A172 (cell line): ENCODE measurements at places on chromosomes 4 and X. TPM values are rescaled to one million over a fixed set of nuclear protein-coding genes. Genes with fewer than 3 reads are reported as not detected.

The PROM1 gene
- 0.02 TPM in 1 of 2 replicates, not detected in the other for total RNA-seq

The F8A1 gene
- 13.2 and 13.3 TPM in 2 replicates for total RNA-seq

The DDX53 gene
- total RNA-seq = not detected in 2 replicates

The FOXR2 gene
- total RNA-seq = 0.07 TPM in 1 of 2 replicates, not detected in the other

The LEF1 gene
- total RNA-seq = 4.7 and 6.1 TPM in 2 replicates

The TRMT44 gene
- total RNA-seq = 8.4 and 10.0 TPM in 2 replicates

The TMA16 gene
- 54.5 and 72.0 TPM in 2 replicates for total RNA-seq

The PDGFRA gene
- 0.05 and 0.10 TPM in 2 replicates for total RNA-seq

The PNCK gene
- 0.48 and 2.7 TPM in 2 replicates for total RNA-seq

The MAGEA12 gene
- 0.96 and 1.8 TPM in 2 replicates for total RNA-seq

The MAGEA1 gene
- not detected in 2 replicates for total RNA-seq

The ASIC5 gene
- not detected in 2 replicates for total RNA-seq

The TCEAL6 gene
- not detected in 2 replicates for total RNA-seq

The FATE1 gene
- total RNA-seq = not detected in 2 replicates

The F8A2 gene
- not detected in 2 replicates for total RNA-seq

The BEND2 gene
- total RNA-seq = 1.4 and 2.6 TPM in 2 replicates
